ENCODE measurements at places on chromosomes 12 and 14.

DNA sequence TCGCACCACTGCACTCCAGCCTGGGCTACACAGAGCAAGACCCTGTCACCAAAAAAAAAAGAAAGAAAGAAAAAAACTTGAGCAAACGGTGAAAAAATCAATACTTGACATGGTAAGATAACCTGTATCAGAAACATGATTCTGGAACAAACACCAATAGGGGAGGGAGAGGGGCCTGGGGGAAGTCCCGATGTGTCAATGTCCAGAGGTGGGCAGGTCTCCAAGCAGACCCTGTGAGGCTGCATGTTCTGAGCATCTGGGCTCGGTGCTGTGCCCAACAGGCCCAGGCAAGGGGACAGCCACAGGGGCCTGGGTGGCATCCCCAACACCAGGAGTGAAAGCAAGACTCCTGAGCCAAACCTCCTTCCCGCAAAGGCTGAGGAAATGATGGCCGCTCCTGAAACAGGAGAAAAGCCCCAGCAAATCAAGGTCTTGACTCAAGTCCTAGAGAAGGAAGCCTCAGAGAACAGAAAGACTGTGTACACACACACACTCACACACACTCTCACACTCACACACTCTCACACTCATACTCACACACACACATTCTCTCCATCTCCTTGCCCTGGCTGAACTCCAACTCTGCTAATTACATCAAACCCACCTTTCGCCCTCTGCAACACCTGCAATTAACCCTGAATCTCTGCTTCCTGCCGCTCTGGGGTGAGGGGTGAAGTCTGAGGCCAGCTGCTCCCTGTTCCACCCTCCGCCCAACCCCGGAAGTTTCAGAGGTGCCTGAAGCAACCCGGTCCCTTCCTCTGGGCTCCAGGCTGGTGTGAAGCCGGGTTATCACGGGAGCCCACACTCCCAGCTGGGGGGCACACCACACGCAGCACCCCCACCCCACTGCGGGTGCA lies 20.4 kb downstream of the CCDC88C start:
- no peak for DNase-seq

DNA sequence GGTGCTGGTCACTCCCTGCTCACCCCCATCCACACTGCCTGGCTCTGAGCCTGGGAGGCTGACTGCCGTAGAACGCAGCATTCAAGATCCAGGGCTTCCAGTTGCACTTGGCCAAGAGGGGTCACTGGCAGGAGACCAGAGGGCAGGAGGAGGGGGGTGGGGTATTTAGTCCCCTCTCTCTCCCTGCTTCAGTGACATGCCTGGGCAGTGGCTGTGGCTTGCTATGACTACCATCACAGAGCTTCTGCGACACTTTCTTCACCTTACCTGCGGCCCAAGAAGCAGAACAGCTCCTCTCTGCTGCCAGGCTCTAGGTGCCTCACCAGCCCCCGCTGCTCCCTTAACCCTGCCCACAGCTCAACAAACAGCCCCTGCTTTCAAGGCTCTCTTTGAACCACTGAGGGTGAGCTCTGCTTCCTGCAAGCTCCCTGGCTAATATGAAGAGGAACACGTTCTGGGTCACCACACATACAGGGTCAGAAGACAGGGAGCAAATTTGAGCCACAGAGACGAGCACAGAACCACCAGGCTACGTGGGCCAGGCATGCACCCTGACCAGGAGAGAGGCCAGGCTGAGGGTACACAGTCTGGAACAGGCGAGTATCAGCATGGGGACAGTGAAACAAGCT lies 55.7 kb downstream of the ITPK1 start:
- DNase-seq: no peak

DNA sequence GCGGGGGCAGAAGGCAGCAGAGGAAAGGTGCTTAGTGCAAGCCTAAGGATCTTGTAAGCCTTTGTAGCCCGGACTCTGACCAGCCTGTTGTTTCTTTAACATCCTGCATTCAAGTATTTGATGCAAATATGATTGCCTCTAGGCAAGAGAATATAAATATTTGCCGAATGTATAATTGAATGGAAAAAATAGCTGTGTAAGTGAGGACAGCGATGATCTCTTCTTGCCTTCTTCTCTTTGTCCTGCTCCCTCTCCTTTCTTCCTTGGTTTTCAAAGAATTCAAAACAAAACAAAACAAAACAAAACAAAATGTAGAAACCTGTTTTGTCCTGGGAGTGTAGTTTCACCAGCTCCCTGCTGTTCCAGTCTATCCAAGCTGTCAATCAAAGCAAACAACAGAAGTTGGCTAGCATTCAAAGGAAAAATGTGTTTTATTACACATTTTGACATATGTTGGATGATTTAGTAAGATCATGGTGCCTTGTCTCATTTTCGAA lies 74.9 kb upstream of the CPM start:
- no peak for DNase-seq

- no peak for DNase-seq
These were observed 8.6 kb downstream of the TUNAR start for GRCh38 chr14:95885278-95885677.

DNA sequence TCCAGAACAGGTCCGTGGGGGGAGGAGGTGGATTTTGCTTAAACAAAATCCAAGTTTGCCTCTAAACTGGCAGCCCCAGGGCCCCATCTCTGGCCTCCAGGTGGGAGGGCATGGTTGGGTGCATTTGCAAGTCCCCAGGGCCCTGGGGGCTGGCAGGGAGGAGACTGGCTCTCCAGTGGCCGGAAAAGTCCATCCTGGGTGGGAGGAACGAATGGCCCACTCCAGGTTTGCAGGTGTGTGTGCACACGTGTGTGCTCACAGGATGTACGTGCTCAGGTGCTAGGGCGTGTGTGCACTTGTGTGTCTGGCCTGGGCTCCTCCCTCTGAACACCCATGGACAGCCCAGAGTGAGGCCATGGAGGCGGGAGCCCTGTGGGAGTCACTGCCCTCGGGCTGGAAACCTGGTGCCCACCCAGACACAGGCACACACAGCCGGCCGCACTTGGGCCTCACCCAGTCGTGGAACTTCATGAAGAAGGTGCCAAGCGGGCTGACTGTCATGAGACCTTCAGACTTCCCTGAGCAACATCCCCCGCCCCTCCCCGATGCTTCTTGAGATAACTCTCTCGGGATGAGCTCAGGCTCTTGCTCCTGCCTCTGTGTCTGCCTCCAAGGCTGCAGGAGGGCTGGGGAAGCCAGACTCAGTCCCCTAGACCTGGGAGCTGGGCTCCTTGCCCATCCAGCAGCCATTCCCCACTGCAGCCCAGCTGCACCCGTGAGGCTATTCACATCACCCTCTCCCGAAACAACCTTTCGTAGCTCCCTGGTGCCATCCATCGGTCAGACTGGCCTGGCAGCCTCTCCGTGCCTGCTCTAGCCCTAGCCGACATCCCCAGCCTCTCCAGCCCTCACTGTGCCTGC lies 9.4 kb downstream of the AHNAK2 start:
- no peak for DNase-seq

DNA sequence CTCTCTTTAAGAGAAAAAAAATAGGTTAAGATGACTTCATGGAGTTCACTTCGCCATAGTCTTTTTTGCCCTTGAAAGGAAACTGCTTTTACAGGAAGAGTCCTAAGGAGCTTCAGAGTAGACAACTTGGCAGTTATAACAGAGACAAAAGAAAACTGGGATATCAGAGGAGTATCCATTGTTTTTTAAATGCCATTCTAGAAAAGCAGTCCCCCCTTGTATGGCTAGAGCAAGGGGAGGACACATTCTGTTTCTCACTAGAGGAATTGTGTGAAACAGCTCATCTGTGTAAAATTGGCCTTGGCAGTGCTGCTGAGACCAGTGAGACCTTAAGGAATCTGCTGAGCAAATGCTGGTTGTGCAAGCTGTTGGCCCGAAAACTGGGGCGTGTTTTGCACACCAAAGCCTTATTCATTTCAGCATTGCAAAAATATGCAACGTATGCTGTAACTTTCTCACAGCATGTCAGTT lies 128.0 kb downstream of the GPR135 start:
- no peak for DNase-seq

- no peak for DNase-seq
These were observed 449.4 kb upstream of the OR4E1 start for GRCh38 chr14:22122829-22123560.

- no peak for DNase-seq
These were observed 2.6 kb downstream of the C12orf43 start for GRCh38 chr12:121013715-121014114.

DNA sequence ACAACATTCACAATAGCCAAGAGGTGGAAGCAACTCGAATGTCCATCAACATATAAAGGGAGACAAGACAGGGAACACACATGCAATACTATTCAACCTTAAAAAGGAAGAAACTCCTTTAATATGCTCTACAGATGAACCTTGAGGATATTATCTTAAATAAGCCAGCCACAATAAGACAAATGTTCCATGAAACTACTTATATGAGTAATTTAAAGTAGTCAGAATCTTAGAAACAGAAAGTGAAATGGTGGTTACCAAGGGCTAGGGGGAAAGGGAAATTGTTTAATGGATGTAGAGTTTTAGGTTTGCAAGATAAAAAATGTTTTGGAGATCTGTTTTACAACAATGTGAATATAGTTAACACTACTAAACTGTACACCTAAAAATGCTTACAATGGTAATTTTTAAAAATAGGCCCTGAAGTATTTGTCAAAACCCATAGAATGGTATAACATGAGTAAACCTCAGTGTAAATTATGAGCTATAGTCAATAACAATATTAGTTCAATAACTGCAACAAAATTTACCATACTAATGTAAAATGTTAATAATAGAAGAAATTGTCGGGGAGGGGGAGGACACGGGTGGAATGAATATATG lies 71.1 kb downstream of the EGLN3 start:
- DNase-seq: no peak

DNA sequence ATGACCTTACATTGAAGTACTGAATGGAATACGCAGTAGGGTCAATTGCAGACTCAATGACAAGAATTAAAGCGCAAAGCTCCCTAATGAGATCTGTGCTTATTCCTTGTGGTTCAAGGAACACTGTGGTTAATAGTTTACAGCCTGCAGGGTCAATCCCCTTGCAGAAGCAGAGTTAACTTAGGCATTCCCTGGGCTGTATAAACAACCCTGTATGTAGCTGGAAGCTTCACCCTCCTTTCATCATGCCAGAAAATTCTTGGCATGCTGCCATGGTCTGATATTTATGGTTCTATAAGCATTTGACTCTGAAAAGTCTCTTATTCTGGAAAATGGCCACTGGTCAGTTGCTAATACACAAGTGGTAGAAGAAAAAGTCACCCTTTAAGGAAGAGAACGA lies 227.7 kb downstream of the NOVA1 start:
- no peak for DNase-seq

Data from Panc1 (cell line).